Activated T-helper 2 cell treated with anti-CD3 and anti-CD28 coated beads, Interferon-gamma antibody, Interleukin-2, Interleukin-4, amounts not matched to agents 10 μg/mL and 5 μg/mL and 100 μg/mL, durations not matched to agents 14 hours and 24 hours and 36 hours (primary cell): ENCODE measurements at places on chromosomes 11 and 22.

DNA sequence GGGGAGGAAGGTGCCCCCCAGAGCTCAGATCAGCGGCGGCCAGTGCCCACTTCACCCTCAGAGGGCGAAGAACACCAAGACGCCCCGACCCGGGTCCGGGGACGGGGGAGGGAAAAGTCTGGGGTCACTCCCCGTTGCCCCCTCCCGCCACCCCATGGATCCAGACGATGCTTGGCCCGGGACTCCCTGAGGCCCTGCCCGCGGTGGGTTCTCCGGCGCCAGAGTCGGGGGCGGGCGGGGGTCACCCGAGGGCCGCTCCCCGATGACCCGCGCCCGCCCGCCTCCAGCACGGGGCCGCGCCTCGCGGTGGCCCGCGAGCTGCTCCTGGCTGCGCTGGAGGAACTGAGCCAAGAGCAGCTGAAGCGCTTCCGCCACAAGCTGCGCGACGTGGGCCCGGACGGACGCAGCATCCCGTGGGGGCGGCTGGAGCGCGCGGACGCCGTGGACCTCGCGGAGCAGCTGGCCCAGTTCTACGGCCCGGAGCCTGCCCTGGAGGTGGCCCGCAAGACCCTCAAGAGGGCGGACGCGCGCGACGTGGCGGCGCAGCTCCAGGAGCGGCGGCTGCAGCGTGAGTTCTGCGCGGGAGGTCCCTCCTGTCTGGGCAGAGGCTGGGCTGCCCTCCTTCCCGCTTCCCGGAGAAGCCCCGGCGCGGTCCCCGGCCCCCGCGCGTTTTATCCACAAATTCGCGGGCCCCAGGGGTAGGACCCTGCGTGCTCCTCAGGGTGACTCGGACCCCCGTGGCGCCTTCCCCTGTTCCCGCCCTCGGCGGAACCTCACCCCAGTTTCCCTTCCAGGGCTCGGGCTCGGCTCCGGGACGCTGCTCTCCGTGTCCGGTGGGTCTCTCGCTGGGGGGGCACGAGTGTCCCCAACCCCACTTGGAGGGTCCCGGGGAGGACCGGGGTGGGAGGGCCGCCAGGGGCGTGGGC, 1.1 kb downstream of the NLRP6 start:
- H3K36me3 ChIP-seq = peaks cover 24% of the 10 kb centered on the region
- peaks cover 55% of the 10 kb centered on the region for H3K27me3 ChIP-seq
- no peak overlapping the region for H3K27ac ChIP-seq
- H3K4me1 ChIP-seq = peaks cover 37% of the 10 kb centered on the region
- peak overlapping the region; percentile 79 for H3K4me3 ChIP-seq
- DNase-seq = no peak

DNA sequence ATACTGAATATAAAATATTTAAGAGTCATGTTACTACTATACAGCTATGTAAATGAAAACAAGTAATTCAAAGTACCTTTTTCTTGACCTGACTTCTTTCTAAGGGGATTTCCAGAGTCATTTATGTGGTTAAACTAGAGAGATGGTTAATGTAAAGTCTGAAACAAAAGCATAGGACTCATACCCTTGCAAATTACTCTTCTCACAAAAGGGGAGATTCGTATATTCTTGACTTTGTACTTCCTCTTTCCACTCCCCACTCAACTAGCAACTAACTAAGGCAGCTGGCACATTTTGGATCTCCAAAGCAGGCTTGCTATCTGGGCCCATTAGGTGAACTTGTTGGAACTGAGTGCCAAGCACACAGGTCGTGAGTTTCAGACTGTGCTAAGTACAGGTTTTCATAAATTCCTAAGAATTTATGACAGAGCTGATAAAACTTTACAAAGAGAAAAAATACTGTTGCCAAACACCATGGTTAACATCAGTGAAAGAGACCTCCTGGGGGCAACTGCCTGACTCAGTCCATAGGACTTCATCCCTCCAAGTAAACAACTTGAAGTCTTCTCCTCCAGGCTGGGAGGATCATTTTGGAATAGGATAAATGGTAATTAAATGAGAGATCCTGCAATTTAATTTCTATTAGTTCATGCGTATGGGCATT, 77.0 kb upstream of the DDI1 start:
- no peaks in the 10 kb centered on the region for H3K27me3 ChIP-seq
- no peak for DNase-seq
- no peaks in the 10 kb centered on the region for H3K4me1 ChIP-seq
- no peak overlapping the region for H3K27ac ChIP-seq
- H3K36me3 ChIP-seq = no peaks in the 10 kb centered on the region
- H3K4me3 ChIP-seq = no peak overlapping the region

- no peak overlapping the region for H3K27ac ChIP-seq
- no peaks in the 10 kb centered on the region for H3K27me3 ChIP-seq
- H3K4me3 ChIP-seq = no peak overlapping the region
- H3K4me1 ChIP-seq = no peaks in the 10 kb centered on the region
These were observed 246.6 kb downstream of the MN1 start for GRCh38 chr22:27554841-27555456.

DNA sequence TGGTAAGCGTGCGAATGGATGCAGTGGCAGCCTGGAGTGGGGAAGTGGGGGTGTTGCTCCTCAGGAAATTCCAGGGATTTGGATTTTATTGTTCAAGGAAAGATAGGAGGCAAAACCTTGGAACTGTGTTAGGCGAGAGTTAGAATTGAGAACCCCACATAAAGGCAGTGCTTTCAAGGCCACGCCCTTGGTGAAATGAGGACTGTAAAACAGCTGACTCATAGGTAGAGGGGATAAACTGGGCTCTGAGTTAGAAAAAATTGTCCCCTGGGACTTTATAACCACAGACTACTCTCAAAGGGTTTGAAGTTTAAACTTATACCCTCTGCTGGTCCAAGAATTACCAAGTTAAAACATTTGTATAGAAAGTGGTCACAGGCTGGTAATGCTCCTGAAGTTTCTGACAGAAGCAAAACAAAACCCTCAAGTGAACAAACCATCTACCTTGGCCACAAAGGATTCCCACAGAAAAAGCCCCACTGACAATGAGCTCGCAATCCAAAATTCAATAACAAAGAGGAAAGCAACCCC, 250.3 kb upstream of the TBCEL start:
- DNase-seq = no peak
- H3K4me1 ChIP-seq = no peaks in the 10 kb centered on the region
- no peak overlapping the region for H3K4me3 ChIP-seq
- H3K27ac ChIP-seq = no peak overlapping the region
- peaks cover 2% of the 10 kb centered on the region for H3K27me3 ChIP-seq
- no peaks in the 10 kb centered on the region for H3K36me3 ChIP-seq

GRCh38 chr11:14541192-14541947, 21.2 kb upstream of the PSMA1 start:
- no peak overlapping the region for H3K4me3 ChIP-seq
- H3K36me3 ChIP-seq = peaks cover 39% of the 10 kb centered on the region
- peaks cover 44% of the 10 kb centered on the region for H3K4me1 ChIP-seq

GRCh38 chr11:108927791-108928545, 263.1 kb downstream of the DDX10 start:
- no peaks in the 10 kb centered on the region for H3K27me3 ChIP-seq
- no peak overlapping the region for H3K27ac ChIP-seq
- H3K4me1 ChIP-seq = no peaks in the 10 kb centered on the region
- DNase-seq = no peak

DNA sequence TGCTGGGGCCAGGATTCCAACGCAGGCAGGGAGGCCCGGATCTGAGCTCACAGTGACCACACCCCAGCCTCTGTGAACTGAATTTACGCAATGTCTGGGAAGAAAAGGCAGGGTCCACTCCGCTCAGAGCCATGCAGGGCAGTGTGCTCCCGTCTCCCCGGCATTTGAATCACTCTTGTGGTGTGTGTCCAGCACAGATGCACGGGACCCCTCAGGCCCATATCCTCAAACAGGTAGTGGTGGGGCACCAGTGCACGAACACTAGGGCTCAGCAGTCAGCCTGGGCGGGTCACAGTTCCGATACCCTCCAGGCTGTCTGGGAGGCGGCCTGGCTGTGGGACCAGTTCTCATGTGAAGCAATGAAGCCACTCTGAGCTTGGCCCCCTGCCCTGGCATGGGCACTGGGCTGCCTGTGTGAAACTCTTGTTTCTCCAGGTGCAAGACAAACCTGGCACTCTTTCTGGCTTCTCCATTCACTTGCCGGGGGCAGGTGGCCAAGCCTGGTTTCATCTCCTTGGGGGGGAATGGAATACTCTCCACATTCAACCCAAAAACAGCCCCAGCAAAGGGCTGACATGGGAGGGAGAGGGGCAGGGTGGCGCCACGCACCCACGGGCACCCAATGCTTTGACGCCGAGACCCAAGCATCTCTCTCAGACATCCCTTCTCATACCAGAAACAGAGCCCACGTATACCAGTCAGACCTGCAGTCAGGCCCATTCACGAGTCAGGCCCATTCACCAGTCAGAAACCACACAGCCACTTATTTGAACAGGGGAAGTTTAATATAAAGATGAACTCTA, 14.3 kb downstream of the DHCR7 start:
- H3K27ac ChIP-seq = no peak overlapping the region
- H3K27me3 ChIP-seq = no peaks in the 10 kb centered on the region
- no peak for DNase-seq
- peaks cover 4% of the 10 kb centered on the region for H3K4me1 ChIP-seq

DNA sequence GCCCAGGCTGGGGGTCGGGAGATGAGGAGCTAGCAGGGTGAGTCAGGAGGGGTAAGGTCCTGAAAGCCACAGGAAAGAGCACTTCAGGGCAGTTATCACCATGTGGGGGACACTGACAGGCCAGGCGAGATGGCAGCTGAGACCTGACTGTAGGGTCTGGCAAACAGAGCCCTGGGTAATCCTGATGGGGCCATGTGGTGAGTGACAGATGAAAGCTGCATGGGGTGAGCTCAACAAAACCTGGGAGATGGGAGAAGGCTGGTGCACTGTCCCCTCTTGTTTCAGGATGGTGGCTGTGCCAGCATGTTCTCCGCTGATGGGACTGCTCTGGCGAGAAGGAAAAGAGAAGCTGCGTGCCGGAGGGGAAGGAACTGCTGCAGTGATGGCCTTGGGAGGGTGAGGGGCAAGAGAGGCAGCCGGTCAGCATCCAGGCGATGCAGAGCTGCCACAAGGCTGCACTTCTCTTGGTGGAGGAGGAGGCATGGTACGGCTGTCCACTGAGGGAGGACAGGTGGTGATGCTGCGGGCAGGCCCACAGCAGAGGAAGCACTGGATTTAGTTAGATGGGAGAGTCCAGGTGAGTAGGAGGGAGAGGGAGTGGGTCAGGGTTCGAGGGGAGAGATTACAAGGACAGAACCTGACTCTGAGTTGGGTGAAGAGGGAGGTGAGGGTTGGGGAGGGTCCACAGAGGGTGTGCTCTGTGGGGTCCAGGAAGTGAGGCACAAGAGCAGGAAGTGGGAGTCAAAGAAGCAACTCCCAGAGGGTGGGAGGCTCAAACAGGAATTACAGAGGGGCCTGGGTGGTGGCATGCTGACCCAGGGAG, 3.8 kb downstream of the TOP3B start:
- H3K27me3 ChIP-seq = no peaks in the 10 kb centered on the region
- H3K36me3 ChIP-seq = peaks cover 16% of the 10 kb centered on the region
- no peak overlapping the region for H3K27ac ChIP-seq
- no peak for DNase-seq
- peaks cover 14% of the 10 kb centered on the region for H3K4me1 ChIP-seq
- no peak overlapping the region for H3K4me3 ChIP-seq

- DNase-seq = no peak
- H3K4me3 ChIP-seq = no peak overlapping the region
- peaks cover 17% of the 10 kb centered on the region for H3K27me3 ChIP-seq
- peaks cover 10% of the 10 kb centered on the region for H3K4me1 ChIP-seq
- H3K27ac ChIP-seq = no peak overlapping the region
- peaks cover 19% of the 10 kb centered on the region for H3K36me3 ChIP-seq
These were observed 9.2 kb upstream of the TSKU start for GRCh38 chr11:76773921-76774361.

GRCh38 chr11:64152841-64153691, 12.8 kb downstream of the MACROD1 start:
- H3K36me3 ChIP-seq = no peaks in the 10 kb centered on the region
- peak; percentile 60 for DNase-seq
- H3K4me3 ChIP-seq = no peak overlapping the region
- H3K4me1 ChIP-seq = peaks cover 4% of the 10 kb centered on the region

DNA sequence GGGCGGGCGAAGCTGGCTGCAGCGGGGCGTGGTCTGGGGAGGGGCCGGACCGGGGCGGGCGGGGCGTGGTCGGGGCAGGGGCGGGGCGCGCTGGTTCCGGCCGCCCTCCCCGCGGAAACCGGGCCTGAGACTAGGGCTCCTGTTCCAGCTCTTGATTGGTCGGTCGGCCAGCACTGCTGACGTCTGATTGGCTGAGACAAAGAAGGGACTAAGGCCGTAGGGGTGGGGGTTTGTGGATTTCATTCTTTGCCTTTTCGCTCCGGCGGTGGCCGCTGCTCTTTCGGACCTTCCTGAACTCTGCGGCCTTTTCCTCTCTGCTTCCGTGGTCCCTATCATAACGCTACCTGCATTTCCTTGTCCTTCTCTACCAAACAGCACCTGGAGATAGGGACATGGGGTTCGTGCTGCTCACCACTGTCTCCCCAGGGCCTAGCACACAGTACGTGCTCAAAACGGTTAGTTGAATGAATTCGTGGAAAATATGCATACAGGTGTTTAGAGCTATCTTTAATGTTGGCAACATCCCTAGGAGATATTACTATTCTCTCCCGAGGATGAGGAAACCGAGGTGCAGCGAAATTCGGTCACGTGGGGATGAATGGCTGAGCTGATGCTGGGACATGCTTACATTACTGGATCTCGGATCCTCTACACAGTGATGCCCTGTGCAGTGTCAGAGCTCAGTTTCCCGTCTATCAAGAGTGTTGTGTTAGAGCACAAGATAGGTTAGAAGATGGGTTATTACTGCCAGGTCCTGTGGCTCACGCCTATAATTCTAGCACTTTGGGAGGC, 62.8 kb downstream of the NFAM1 start:
- DNase-seq = peak; percentile 80
- peaks cover 48% of the 10 kb centered on the region for H3K27me3 ChIP-seq
- H3K4me3 ChIP-seq = peak overlapping the region; percentile 80
- H3K36me3 ChIP-seq = no peaks in the 10 kb centered on the region
- H3K27ac ChIP-seq = peak overlapping the region; percentile 29
- peaks cover 9% of the 10 kb centered on the region for H3K4me1 ChIP-seq

GRCh38 chr11:60420015-60420414, 9.4 kb upstream of the MS4A5 start:
- H3K4me1 ChIP-seq = no peaks in the 10 kb centered on the region
- no peak for DNase-seq
- H3K27me3 ChIP-seq = peaks cover 5% of the 10 kb centered on the region
- no peaks in the 10 kb centered on the region for H3K36me3 ChIP-seq
- H3K4me3 ChIP-seq = no peak overlapping the region

DNA sequence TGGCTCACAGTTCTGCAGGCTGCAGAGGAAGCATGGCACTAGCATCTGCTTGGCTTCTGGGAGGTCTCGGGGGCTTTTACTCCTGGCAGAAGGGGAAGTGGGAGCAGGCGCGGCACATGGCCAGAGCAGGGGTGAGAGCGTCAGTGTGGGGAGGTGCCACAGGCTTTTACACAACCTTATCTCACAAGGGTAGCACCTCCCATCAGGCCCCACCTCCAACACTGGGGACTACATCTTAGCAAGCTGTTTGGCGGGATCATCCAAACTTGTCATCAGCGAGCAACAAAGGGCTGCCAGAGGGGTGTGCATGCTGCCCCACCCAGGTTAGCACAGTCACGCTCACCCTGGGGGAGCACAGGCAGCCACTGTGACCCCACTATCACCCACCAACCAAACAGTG, 18.9 kb upstream of the YPEL1 start:
- H3K4me1 ChIP-seq = peaks cover 12% of the 10 kb centered on the region
- no peak for DNase-seq
- peaks cover 23% of the 10 kb centered on the region for H3K36me3 ChIP-seq
- no peak overlapping the region for H3K27ac ChIP-seq

- DNase-seq = no peak
- no peaks in the 10 kb centered on the region for H3K4me1 ChIP-seq
- H3K27ac ChIP-seq = no peak overlapping the region
These were observed 74.7 kb downstream of the C11orf58 start for GRCh38 chr11:16813126-16813525.
